ENCODE measurements at places on chromosomes 16 and 17. TPM values are rescaled to one million over a fixed set of nuclear protein-coding genes. Genes with fewer than 3 reads are reported as not detected.

DNA sequence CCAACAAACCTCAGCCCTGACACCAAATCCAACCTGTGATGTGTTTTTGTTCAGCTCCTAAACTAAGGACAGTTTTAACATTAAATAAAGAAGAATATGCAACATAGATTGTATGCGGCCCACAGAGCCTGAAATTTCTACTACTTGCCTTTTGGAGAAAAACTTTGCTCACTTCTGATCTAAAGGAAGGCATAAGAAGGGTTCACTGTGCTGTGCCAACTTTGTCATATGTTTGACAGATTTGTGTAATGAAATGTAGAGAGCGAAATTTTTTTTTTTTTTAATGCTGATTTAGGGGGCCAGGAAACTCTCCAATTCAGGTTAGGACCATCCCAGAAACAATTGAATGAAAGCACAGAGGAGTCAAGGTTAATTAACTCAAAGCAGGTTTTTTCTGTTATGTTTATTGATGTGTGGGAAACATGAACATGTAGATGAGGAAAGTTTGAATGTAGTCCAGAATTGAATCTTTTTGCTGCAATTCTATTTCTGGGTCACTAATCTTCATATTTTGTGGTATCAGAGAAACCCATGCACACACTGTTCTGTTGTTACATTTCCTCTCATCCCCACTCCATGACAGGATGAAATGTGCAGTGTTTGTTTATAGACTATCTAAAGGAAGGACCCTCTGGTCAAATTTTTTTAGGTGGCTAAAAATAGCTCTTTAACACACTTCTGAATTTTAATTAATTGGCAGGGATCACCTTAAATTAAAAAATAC, 71.5 kb downstream of the TAOK1 start:
- DNase-seq, result no peak

DNA sequence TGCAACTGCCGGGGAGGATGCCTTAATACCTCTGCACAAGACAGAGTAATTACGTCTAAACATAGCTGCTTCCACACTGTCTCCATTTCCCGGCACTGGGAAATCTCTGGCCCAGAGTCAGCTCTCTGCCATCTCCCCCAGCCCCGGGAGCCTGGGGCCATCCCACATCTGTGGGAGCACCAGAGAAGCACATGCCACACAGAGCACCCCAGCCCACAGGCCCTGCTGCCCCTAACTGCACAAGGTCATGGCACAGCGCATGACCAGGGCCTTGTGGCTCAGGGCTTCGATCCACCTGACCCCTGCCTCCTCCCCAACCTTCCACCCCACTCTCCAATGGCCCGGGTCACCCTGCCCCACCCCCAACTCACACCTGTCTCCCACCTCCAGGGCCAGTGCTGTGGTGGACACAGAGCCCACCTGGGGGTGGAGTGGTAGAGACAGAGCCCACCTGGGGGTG, 36.6 kb upstream of the RBFOX3 start:
- no peak for DNase-seq

GRCh38 chr16:66728804-66729203, 22.6 kb downstream of the DYNC1LI2 start:
- DNase-seq, result no peak

DNA sequence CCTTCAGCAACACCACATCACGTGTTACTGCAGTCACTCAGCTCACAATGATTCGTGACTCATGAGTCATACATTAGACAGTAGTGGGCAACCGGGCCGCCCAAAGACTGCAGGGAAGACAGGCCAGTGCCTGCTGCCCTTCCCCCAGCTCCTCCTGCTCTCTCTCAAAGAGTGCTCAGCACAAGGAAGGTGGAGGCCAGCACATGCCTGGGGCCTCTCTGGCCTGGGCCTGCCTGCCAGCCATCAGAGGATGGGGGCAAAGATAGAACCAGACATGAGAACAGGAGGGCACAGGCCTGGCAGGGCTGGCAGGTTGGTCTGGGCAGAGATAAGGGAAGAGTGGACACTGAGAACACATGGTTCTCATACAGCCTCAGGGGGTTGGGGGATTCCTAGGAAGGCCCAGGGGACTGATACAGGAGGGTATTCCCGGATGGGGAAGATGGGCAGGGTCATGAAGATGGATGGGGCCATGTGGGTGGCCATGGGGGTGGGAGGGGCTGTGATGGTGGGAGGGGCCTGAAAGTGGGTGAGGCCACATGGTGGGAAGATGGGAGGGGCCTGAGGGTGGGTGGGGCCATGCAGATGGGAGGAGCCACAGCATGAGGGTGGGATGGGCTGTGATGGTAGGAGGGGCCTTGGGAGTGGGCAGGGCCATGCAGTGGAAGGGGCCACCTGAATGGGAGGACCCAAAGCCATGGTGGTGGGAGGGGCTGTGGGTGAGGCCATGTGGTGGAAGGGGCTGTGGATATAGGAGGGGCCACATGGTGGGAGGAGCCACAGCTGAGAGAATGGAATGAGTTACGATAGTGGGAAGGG, 29.0 kb downstream of the KATNB1 start:
- DNase-seq, result no peak

Gene CSH1
- polyA plus RNA-seq, result not detected

DNA sequence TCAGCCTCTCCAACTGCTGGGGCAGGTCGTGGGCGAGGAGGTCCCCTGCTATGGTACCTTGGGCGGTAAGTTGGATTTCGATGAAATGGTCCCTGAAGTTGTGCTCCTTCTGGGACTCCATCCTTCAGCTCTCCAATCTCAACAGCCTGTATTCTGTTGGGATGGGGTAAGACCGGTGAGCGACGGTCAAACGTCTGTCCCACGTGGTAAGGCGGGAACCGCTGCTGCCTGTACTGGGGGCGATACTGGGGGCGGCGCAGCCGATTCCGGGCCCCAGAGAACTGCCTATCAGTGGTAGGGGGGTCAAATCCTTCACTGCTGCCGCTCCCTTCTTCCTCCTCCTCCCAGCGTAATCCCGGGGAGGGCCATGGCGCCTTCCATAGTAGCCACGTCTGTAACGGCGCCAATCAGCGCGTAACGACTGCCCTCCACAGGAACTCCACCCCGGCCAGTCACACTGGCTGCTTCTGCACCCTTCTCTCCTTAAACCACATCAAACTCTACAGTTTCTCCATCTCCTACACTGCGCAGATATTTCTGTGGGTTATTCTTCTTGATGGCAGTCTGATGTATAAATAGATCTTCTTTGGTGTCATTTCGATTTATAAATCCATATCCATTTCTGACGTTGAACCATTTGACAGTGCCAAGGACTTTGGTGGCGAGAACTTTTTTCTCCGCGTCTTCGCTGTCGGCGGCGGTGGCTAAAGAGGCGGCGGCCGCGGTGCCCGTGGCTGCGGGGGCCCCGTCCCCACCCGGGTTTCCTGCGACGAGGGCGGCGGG, 41.1 kb downstream of the AHSP start:
- DNase-seq, result peak; percentile 11

Gene SYCE1L
- polyA plus RNA-seq, result 8.1 TPM

DNA sequence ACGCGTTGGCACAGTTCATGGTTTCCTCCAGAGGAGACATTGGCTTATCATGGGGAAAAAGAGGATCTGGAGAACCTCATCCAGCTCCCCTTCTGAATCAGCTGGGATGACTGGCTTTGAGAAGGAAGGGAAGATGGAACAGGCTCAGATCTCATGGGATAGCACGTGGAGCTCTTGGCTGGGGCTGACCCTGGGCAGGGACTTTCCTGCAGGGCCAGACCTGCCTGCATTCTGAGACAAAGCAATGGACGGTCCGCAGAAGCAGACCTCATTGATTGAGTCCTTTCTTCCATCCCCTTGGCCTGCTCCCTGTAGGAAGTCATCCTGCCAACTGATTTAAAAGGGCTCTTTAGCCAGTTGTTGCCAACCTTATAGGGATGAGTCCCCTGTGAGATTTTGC, 26.2 kb downstream of the PLCD3 start:
- DNase-seq, result no peak

DNA sequence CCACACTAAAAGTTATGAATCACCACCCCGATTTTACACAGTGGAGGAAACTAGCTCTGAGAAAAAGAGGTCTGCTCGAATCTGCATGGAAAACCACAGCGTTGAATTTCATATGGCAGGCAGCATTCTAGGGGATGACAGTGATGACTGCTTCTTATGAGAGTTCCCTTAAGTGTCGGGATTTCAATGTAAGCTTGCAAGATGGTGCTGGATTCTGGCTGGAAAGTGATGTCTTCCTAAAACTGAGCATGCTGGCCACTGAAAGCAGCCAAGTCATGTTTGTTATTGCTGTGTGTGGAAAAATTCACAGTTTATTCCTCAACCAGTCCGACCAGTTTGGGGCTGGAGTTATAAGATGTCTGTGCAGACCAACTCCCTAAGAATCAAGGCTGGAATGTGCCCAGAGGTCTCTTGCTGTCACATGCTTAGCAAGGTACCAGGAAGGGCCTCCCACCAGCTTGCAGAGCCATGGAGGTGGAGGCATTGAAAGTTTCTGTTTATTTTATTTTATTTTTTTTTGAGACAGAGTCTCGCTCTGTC, 37.2 kb upstream of the GAN start:
- DNase-seq, result peak; percentile 12

GRCh38 chr17:72056727-72057290, 64.0 kb upstream of the SOX9 start:
- DNase-seq, result no peak

GRCh38 chr16:3458278-3458851, 14.9 kb downstream of the NAA60 start:
- DNase-seq, result no peak

DNA sequence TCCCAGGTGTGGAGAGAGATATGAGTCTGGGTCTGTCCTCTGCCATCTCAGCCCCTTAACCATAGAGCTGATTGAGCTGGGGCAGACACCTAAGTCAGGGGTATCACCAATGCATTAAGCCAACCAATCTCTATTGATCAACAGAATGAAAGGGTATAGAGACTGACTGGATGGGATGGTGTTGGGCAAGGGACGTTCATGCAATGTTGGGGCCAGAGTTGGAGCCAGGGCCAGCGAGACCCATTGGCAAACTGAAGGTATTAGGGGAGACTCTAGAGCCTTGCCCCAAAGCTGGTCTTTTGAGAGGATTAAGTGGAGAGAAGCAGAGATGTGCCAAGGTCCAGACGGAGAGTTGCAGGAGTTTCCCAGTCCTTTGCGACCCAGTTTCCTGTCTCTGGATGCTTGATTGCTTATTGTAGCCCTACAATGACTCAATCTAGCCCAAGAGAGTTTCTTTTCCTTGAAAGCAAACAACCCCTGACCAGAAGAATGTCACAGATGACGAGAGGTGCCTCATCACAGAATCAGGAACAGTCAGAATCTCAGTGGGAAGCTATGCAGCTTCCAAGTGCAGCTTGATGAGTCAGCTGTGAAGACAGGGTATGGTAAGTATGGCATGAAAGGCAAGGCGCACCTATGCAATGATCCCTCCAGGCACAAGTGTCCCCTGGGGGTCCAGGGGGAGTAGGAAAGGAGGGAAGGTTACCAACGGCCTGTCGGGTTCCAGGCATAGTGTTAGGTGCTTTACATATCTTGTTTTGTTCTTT, 137.2 kb downstream of the UTP18 start:
- no peak for DNase-seq

DNA sequence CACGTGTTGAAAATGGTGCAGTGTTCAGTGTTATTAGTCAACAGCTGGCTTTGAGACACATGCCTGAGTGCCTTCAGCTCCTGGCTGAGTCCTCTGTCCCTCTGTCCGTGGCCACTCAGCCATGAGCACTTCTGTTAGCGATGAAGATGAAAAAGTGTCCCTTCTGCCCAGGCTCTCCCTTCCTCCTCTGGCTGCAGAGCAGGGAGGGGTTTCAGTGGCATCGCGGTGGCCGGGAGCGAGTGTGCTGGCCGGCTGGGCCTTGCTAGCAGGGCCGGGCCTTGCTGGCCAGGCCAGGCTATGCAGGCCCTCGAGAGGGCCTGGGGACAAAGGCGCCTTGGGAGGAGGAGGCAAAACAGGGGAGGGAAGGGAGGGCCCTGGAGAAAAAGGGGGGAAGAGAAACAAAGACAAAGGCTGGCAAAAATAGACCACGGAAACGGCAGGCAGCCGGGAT, 47.7 kb downstream of the CMIP start:
- DNase-seq, result no peak

GRCh38 chr16:106623-107324, 28.7 kb downstream of the MPG start:
- DNase-seq, result peak; percentile 75

DNA sequence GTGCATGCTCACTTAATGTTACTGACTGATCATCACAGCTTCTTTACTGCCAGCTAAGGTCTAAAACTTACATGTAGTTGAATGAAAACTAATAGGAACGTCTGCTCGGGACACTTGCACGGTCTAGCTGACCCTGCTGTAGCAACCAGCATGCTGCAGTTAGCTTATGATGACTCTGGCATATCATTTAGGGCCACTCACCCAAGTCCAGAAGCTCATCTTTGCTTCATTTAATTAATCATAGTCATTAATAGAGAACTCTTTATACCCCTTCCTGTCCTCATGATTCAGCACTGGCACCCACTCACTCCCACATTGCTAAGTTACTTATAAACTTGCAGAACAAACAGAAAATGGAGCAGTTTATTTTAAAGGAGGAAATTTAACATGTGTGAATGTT, 136.3 kb downstream of the NLK start:
- DNase-seq, result no peak

Gene KRT31
- not detected for polyA plus RNA-seq

Gene NPEPPS
- polyA plus RNA-seq, result 134 TPM

All from renal pelvis (tissue), 12 donors.